ENCODE measurements at places on chromosomes 5 and 9.

- no peak for DNase-seq
Observed at GRCh38 chr5:116495786-116496357, 78.8 kb downstream of the SEMA6A start.

GRCh38 chr5:179177711-179178575, 117.8 kb downstream of the ZNF354C start:
- DNase-seq: no peak

- DNase-seq: no peak
Observed at GRCh38 chr9:72788966-72789735, 163.7 kb downstream of the ALDH1A1 start.

DNA sequence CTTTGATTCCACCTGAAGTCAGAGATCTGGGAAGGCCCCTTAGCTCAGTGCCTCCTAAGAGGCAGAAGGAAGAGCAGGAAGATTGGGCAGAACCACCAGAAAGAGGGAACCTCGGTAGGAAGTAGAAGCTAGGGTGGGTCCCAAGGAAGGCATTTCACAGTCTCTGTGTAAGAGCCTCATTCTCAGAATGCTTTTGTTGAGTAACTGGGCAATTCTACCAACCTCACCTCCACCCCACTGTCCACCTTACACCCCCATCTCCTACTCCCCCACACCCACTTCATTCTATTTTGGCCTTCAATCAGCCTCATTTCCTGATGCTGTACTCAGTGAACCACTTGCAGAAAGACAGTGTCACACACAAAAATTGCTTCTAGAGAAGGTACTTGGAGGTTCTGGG, 3.5 kb downstream of the HBEGF start:
- DNase-seq: no peak

DNA sequence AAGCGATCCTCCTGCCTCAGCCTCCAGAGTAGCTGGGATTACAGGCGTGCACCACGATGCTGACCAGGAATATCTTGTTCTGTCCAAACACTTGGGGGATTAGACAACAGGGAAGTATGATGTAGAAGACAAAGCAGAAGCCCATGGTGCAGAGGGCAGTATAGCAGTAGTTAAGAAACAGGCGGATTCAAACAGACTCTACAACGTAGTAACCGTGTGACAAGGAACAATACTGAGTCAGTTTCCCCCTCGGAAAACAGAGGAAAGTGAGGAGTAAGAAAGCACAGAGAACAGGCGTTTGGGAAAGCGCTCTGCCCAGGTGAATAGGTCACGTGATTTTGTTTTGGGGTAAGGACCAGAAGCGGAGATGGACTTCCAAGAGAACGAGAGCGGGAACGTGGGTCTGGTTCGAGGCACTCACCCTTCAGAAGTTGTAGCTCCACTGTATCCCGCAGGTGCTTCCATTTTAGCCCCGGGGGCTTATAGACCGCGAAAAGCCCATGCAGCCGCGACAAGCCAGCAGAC, 306 bp downstream of the TRUB2 start:
- DNase-seq: no peak

GRCh38 chr5:112681481-112681908, 56.2 kb upstream of the APC start:
- DNase-seq: no peak

DNA sequence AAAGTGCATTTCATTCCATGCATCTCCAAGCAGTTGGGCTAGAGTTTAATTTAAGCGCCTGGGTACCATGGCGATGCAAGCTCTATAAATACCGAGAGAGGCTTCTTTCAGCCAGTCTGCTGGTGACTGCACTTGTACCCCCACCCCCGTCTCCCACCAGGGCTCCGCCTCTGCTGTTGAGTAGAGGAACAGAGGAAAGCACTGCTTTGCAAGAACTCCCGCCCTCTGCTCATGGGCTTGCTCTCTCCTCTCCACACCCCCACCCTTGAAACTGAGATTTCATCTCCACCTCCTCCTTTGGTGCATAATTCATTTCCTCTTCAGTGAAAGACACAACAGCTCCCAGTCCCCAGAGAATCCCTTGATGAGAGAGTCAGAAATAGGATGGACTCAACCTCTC, 5.1 kb upstream of the WWC1 start:
- no peak for DNase-seq

- DNase-seq: no peak
Observed at GRCh38 chr5:176381979-176382378, 6.4 kb downstream of the NOP16 start.

DNA sequence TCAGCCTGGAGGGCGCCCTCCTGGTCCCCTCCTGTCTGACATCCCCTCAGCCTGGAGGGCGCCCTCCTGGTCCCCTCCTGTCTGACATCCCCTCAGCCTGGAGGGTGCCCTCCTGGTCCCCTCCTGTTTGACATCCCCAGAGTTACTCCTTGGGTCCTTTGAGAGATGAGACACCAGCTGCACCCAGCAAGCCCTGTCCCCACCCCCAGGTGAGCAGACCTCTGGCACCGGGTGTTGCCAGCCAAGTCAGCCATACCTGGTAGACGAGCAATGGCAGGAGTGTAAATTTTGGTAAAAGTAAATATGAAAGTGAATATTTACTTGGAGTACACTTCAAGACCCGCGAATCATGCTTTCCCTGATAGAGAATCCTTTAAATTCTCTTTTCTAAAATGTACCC, 25.4 kb downstream of the EXOC3 start:
- no peak for DNase-seq

GRCh38 chr9:121885345-121885901, 207.7 kb downstream of the TTLL11 start:
- DNase-seq: no peak

- DNase-seq: no peak
Observed at GRCh38 chr9:95740217-95741004, 135.1 kb upstream of the ERCC6L2 start.

DNA sequence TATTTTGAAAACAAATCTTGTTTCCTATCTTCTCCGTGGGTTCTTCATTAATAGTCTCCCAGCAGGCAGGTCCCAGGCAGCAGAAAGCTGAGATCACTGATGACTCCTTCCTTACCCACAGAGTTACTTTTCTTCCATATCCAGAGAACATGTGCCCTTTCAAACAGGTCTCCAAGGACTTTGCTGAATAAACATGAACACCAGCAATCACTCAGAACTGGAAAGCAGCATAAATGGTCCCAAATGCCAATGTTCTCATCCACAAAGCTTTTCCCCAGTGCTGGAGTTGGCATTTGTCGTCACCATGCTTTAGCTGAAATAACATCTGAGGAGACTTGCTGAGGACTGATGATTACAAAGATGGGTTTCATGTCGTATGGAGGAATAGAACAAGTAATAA, 134.0 kb downstream of the YIPF5 start:
- no peak for DNase-seq

- DNase-seq: no peak
Observed at GRCh38 chr9:88243736-88244135, 105.5 kb upstream of the SPATA31C2 start.

- no peak for DNase-seq
Observed at GRCh38 chr9:130579738-130580463, 524 bp downstream of the FUBP3 start.

- no peak for DNase-seq
Observed at GRCh38 chr5:82918311-82919031, 158.7 kb downstream of the TMEM167A start.

DNA sequence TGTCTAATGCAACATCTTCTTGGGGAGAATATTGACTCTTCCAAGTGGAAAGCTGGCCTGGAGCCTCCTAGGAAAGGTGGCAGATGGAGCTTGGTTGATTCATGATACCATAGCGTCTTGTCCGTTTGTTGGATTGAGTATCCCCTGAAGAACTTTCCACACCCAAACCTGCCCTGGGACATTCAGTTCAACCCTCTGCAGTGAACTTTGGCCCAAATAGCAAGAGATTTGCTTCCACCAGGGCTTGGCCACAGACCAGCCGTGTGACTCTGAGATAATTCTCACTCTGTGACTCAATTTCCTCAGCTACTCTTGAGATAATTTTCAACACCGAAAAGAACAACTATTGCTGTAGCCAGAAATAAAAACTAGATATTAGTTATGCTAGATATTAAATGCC, 108.0 kb upstream of the RAD23B start:
- no peak for DNase-seq

DNA sequence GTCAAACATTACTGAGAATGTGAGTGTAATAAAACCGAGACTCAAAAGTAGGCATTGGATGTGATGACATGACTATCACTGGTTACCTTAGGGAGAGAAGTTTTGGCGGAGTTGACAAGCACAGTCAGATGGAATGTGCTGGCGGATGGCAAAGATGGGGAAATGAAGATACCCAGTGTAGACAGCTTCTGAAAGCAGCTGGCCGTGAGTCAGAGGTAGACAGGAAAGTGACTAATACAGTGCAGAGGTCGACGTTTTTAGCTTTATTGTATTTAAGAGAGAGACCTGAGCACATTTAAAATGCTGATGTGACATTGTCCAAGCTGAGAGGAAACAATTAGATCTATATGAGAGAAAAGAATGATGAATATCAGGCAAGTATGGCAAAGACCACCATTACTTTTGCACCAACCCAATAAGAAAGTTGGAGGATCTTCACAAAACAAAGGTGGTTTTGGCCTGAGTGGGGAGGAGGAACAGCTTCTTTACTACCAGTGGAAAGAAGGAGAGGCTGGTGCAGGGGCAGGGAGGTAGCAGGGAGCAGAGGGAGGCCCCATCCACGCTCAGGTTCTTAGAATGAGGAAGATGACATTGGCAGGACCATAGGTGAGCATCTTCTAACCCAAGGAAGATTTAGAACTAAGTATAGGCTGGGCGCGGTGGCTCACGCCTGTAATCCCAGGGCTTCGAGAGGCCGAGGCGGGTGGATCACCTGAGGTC, 36.7 kb upstream of the KCNIP1 start:
- DNase-seq: no peak

GRCh38 chr9:38042626-38043357, 26.2 kb downstream of the SHB start:
- DNase-seq: no peak

GRCh38 chr5:135592312-135593045, 13.7 kb upstream of the CXCL14 start:
- DNase-seq: no peak

- no peak for DNase-seq
Observed at GRCh38 chr5:137921931-137922330, 32.7 kb downstream of the PKD2L2 start.

DNA sequence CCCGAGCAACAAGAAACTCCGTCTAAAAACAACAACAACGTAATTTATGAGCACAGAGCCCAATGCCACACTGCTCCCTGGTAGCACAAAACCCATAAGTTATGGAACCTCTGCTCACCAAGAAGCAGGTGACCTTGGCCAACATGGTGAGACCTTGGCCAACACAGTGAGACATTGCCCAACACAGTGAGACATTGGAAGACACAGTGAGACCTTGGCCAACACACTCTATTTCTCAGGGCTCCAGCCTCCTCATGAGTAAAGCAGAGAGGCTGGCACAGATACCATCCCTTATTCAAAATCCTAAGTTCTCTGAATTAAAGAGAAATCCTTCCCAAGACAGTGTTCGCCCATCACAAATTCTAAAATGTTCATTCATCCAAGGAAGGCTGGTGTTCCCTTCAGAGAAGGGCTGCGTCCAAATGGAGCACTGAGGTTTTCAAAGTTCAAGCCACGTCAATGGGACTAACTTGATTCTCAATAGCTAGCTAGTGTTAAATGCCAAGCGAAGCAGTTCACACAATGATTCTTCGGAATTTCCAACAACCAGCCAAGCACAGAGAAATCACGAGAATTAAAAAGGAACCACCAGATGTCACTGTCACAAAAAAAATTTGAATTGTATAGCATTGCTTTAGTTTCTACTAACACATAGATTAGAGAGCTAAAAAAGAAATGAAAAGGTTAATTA, 29.5 kb downstream of the TTC39B start:
- DNase-seq: peak; percentile 27

GRCh38 chr5:121630402-121630801, 221.3 kb upstream of the FTMT start:
- no peak for DNase-seq

GRCh38 chr9:132182314-132183091, 20.6 kb downstream of the NTNG2 start:
- no peak for DNase-seq

DNA sequence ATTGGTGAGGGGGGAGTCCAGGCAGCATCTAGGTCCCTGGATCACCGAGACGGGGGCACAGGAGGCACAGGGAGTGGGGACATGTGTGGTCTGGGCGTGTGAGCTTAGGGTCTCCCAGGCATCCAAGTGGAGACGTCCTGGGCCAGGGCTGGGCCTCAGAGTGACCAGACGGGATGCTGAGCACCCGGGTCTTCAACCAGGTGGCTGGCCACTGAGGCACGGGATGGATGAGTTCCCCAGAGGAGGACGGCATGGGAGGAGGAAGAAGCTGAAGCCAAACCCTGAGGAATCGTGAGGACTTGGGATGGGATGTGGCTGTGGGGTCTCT, 88.0 kb downstream of the LMX1B start:
- no peak for DNase-seq

DNA sequence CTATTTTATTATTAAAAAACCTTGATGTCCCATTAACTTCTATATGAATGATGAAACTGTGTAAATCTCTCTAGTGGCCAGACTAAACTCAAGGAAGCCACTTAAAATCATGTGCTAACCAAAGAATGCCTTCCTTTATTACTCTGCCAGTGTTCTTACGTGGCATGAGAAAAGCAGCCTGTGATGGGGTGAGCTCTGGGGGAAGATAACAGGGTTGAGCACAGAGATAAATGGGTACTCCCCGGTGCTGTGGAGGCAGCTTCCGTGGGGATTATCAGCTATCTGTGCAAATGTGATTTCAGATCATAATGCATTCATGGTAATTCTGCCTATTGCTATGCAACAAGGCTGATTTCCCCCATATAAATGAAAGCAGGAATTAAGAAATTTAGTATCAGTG, 181.3 kb downstream of the CAVIN4 start:
- no peak for DNase-seq

- DNase-seq: no peak
Observed at GRCh38 chr9:15909297-15909696, 356.5 kb downstream of the CCDC171 start.
